ENCODE measurements at places on chromosomes 4 and X.

DNA sequence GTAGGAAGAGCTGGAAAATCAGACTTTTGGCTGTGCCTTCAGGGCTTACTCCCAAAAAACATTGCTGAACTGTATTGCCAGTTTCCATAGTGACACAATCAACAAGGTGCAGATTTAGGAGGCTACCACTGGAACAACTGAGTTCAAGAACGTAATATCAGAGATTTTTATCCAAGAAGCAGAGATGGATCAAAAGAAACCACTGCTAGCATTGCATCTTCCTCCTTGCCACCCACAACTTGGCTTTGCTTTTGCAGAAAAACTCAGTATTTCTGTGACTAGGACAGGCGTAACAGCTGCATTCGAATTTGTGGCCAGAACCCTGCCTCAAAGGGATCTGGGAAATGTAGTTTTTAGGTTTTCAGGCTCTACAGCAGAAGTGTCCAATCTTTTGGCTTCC, 27.8 kb upstream of the WDFY3 start:
- no peak for DNase-seq

DNA sequence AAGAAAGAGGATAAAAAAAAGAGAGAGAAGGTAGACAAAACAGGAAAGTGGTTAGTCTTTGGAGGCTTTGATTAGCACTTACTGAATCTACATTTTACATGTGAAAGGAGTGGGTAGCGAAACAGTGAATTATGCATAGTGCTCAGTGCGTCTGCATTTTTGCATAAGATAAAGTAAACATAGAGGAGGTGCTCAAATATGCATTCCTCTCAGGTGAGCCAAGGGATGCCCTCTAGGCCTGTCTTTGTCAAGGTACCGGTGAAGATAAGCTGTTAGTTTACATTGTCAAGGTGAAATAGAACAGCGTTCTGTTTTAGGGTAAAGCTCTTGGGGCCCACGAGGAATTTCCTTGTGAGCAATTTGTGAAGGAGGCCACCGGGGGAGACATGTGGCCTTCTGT, 260.6 kb downstream of the TRIML1 start:
- peak; percentile 57 for DNase-seq

DNA sequence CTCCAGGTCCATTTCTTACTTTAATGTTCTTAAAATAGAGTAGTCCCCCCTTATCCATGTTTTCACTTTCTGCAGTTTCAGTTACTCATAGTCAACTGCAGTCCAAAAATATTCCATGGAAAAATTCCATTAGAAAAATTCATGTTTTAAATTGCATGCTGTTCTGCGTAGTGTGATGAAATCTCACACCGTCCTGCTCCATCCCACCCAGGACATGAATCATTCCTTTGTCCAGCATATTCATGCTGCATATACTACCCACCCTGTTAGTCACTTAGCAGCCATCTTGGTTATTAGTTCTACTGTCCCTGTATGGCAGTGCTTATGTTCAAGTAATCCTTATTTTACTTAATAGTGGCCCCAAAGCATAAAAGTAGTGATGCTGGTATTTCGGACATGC, 5.4 kb upstream of the PDLIM5 start:
- no peak for DNase-seq

- no peak for DNase-seq
Observed at GRCh38 chrX:47863187-47863586, 26.5 kb downstream of the ZNF81 start.

DNA sequence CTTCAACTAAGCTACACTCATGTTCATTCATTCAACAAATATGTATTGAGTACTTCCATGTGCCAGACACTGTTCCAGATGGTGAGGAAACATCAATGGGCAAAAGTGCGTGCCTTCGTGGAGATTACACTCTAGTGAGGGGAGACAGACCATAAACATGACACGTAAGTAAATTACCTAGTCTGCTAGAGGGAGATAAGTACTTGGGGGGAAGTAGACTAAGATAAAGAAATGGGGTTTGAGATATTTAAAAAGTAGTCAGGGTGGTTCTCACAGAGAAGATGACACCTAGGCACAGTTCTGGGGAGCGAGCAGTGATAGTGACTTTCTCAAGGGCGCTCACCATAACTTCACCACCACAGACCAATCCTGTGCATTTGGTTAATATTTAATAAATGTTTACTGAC, 11.7 kb downstream of the JCHAIN start:
- no peak for DNase-seq

DNA sequence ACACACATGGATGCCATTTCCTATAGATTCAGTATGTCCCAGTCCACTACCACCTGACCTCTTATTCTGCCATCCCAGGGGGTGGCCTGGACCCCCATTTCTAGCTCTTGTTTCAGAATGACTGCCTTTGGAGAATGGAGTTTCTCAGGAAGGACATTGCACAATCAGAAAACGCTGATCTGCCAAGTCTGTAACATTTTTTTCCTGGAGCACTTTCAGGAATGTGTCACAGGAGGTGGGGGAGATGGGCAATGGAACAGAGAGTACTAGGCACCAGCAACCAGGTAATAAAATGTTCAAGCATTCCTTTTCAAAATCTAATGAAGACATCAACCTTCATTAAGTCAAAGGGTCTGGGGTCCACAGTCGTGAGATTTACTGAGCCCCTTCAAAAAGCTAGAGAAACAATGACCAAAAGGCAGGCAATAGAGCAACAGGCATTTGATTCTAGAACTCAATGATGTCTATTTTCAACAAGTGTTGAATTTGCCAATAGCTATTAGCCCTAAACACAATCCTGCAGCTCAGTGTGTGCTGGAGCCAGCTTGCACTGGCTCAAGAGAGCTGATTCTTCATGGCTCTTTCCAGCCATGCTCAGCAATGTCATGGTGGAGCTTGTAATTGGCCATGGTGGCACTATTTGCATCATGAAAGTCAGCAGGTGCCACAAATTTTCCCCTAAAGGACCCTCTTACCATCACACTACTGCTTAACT, 87.1 kb downstream of the KDR start:
- DNase-seq, result no peak

DNA sequence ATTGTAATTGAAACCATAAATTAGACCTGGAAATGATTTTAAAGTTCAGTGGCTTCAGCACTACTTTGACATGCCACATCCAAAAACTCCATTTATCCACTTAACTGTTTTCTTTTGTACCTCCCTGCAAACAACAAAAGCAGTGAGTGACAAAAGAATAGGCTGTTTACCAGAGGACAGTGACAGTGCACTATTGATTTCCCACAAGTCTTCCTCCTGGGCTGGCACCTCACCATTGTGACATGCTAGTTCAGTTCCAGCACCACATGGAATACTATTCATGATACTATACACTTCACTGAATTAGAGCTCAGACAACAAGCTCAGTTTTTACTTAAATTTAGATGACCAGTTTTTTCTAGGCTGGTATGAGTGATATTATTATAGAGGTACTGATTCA, 29.3 kb downstream of the MOSPD2 start:
- no peak for DNase-seq

GRCh38 chr4:109699553-109700225, 3.6 kb downstream of the CASP6 start:
- DNase-seq, result no peak

- DNase-seq, result no peak
Observed at GRCh38 chr4:38868059-38868960, 704 bp downstream of the FAM114A1 start.

DNA sequence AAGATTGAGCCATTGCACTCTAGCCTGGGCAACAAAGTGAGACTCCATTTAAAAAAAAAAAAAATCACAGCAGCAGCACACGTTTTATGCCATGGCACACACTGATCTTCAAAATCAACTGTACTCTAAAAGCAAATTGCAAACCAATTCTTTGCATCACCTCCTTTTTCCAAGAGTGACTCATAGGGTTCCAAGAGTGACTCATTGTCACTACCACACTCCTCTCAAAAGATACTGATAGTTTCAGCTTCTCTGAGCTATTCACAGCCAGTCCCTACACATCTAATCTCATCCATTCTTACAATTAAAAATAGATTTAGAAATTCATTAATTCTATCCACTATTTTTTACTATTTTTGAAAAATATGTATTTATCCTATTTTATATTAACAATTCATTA, 1494.9 kb upstream of the AGA start:
- DNase-seq, result no peak

GRCh38 chr4:15237648-15238230, 190.1 kb upstream of the C1QTNF7 start:
- no peak for DNase-seq

GRCh38 chrX:155766321-155766720, 114.8 kb upstream of the VAMP7 start:
- no peak for DNase-seq

DNA sequence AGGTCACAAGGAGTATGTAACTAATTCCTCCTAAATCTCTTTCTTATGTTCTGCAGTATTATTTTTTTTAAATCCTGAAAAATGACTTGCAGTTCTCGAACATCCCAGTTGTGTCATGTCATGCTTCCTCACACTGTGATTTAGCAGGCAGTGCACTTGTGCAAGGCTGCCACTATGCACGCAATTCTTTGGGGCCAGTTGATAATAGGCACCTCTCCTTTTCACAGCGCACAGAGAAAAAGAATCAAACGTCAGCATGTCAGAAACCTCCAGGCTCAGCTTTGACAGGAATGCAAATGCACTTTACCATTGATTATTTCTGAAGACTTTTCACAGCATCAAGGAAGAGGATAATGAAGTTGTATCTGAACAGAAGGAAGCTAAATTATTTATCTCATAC, 62.9 kb downstream of the FGF13 start:
- no peak for DNase-seq

DNA sequence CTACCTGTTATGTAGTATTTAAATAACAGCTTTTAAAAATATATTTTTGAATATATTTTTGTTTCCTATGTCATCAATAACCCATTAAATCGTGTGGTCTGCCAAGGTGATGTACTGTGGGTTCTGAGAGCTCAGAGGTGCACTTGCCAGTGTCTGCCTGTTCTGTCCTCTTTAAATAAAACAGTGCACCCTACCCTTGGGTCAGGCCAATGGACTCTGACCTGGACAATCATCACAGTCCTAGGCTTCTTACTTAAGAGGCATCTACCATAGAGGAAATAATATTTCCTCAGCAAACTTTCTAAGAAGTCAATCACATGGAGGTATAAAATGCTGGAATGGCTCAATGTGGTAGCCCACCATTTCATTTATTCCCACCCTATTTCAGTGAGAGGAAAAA, 26.0 kb upstream of the LHFPL1 start:
- DNase-seq, result no peak

DNA sequence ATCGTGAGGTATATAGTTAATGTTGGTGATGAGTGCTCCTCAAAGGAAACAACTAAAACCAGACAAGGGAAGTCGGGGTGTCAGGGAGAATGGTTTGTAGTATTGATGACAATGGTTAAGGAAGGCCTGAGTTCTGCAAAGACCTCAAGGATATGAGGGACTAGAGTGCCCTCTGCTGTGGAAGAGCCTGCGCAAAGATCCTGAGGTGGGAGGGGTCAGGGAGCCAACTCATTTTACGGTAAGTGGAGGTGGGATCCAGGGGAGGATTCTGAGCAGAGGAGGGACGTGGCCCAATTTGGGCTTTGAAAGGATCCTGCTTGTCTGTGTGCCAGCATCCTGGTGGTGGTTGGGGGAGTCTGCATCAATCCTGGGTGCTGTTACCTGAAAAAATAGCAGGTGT, 11.3 kb downstream of the UBA1 start:
- DNase-seq, result no peak

- no peak for DNase-seq
Observed at GRCh38 chrX:55056820-55057674, 17.8 kb upstream of the PAGE2B start.

DNA sequence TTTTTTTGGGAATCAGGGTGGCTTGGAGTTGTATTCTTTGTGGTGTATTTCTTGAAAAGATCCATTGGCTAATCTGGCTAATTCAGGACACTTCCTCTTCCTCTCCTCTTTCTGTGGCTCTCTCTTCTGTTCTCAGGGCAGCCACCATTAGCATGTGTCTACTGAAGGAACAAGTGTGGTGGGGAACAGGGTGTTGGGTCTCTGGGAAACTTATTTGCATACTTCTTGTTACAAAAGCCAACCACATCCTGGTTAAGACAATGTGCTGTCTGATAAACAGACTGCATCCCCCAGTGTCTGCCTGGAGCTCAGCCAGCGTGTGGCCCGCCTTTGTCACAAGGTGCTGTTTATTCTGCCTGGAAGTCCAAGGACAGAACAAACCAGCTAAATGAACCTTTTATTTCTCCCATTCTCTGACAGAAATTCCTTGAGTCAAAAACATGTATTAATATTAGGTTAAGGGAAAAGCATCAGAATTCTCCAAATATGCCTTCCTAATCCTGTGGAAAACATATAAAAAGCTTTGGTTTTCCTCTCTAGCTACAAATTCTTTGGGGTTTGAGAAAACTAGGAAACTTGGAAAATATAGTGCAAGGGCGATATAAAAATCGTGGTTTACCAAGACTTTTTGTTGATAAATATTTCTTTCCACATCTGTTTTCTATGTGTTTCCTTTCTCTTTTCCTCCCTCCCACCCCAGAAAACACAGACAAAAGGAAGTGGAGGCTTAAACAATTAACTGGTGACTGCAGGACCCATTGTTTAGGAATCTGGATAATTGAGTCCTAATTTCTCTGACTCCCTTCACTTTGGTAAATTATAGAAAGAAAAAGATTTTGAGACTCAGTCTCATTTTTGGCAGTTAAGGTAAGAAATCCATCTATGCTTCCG, 203.6 kb downstream of the SPRY1 start:
- DNase-seq, result peak; percentile 77

DNA sequence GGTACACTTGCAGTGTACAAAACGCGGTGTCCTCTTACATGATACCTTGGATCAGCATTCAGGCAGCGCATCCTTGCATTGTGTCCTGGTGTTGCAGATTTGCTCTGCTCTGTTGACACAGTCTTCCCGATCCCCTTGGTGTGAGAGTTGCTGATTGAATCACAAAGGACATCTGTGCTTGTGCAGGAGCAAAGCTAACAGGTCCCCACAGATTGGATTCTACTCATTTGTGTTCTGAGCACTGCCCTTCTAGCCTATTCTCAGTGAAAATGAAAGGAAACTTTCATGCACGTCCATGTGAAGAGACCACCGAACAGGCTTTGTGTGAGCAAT, 171.4 kb downstream of the FRMPD4 start:
- DNase-seq, result no peak

DNA sequence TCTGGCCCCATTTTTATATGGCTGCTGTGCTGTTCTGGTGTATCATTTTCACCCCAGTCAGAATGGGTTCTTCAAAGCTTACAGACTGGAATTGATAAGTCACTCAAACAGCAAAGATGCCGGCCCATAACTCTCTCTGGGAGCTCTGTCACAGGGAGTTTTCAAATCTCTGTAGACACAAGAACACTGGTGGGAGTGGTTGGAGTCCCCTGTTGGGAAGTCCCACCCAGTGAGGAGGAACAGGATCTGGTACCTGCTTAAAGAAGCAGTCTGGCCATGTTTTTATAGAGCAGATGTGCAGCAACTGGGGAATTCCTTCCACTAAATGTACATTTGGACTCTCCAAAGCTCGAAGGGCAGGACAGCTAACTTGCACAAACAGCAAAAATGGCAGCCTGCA, 69.3 kb upstream of the UGT2B7 start:
- DNase-seq, result no peak

Measured in NT2/D1 (cell line).